ENCODE measurements at places on chromosomes 2 and 18. TPM values are rescaled to one million over a fixed set of nuclear protein-coding genes. Genes with fewer than 3 reads are reported as not detected.

DNA sequence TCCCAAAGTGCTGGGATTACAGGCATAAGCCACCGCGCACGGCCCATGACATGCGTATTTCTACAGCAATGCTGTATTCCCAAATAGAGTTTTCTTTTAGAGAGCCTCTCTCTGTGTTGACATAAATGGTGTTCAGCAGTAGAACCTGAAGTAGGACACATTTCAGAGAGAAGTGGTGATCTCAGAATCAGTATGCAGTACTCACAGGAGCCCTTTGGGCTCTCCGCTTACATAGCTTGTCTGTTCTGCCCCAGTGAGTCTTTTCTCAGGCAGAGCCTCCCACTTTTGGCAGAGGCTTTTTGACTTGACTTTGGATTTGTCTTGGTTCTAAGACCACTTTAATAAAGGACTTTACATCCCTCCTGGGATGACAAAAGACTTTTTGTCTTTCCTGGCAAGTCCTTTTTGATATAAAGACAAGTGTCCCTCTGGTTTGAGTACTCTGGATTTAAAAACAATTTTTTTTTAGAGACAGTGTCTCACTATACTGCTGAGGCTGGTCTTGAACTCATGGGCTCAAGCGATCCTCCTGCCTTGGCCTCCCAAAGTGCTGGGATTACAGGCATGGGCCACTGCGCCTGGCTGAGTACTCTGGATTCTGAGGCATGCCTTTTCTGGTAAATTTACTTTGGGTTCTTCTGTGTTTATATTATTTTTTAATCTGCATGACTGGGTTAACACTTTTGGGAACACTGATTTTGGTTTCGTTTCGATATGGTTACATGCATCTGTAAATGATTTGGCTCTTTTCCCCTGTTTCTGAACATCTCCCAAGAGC is 113.3 kb downstream of the SMAD2 start:
- DNase-seq = no peak

- no peak for DNase-seq
These were observed 40.7 kb upstream of the TAF1B start for GRCh38 chr2:9802576-9802993.

GRCh38 chr2:186641132-186641806 is 51.4 kb downstream of the ITGAV start:
- no peak for DNase-seq

DNA sequence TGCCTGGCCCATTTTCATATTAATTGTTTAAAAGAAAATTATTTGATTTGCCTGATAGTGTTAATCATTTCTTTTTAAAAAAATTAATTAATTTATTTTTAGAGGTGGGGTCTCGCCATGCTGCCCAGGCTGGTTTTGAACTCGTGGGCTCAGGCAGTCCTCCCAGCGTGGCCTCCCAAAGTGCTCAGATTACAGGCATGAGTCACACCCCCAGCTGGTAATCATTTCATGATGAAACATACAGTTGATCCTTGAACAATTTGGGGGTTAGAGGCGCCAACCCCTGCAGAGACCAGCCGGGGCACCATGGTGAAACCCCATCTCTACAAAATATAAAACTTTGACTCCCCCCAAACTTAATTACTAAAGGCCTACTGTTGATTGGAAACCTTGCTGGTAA is 7.9 kb downstream of the GPN1 start:
- no peak for DNase-seq

- DNase-seq = no peak
These were observed 281.0 kb downstream of the PRKCE start for GRCh38 chr2:45932278-45932975.

GRCh38 chr2:120587279-120587996 is 148.2 kb upstream of the GLI2 start:
- no peak for DNase-seq

- DNase-seq = no peak
These were observed 282.8 kb downstream of the ZEB2 start for GRCh38 chr2:144237108-144237507.

DNA sequence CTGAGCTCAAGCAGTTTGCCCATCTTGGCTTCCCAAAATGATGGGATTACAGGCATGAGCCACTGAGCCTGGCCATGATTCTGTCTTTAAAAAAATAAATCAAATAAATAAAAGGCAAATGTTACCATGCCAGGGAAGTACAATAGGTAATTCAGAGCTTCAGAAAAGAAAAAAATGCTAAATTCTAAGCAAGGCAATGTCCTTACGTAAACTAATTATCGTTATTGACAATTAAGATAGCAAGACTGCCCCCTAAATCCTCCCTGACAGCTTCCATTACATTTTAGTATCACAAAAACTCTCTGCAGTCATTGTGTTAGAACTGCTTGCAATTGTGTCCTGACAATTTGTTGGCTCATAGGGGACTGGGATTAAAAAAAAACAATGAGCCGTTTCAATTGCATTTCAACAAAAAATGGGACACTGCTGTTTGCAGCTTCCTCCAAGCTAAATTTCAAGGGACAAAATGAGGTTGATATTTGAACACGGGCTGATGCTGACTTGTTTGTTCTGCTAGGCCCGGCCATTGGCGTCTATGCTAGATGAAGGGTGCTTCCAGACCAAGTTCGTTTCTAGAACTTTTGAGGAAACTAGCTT is 88.9 kb downstream of the MOGAT1 start:
- no peak for DNase-seq

DNA sequence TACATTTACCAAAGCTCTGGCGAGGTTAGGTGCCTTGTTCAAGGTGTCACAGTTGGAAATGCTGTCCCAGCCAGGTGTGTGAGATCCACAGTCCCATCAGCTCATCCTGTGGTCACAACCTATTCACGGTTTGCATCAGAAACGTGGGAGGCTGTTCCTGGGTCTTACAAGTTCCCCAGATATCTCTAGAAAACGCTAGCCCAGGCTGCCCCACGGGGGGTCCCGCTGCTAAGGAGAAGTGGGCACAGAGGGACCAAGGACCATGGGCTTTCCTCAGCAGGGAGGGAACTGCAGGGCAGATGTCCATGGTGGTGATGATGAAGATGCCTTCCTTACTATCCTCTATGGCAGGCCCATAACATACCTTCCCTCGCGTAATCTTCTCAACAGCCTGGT is 649 bp downstream of the FECH start:
- no peak for DNase-seq

DNA sequence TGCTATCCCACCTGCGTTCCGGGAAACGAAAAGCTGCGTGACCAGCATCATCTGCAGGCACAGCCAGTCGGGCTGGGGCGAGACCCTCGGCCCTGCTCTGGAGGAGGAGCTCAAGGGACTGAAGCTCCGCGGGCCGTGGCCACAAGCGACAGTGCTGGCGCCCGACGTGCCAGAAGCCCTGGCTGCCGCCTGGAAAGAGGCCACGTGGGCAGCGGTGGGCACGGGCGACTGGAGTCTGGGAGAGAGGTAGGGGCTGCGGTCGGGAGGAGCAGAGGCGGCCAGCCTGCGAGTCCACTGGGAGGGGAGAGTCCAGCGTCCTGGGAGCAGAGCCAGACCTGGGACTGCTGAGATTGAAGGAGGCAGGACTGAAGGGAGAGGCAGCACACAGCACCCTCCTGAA is 9.2 kb downstream of the DTYMK start:
- no peak for DNase-seq

GRCh38 chr18:36680042-36680441 is 148.8 kb downstream of the TPGS2 start:
- no peak for DNase-seq

GRCh38 chr2:146129231-146129630 is 1609.3 kb upstream of the ZEB2 start:
- DNase-seq = no peak

- no peak for DNase-seq
These were observed 12.4 kb downstream of the BIRC6 start for GRCh38 chr2:32369222-32369621.

DNA sequence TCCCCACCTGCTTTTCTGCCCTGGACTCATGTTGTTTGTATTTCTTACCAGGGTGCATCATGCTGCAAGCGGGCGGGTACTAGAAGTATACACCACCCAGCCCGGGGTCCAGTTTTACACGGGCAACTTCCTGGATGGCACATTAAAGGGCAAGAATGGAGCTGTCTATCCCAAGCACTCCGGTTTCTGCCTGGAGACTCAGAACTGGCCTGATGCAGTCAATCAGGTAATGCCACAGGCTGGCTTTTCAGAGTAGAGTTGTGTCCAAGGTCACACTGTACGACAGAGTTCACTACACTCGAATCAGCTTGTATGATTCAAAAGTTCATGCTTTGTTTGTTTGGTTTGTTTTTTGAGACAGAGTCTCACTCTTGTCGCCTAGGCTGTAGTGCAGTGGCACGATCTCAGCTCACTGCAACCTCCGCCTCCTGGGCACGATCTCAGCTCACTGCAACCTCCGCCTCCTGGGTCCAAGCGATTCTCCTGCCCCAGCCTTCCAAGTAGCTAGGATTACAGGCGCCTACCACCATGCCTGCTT is 19.4 kb downstream of the SRSF7 start:
- no peak for DNase-seq

- no peak for DNase-seq
These were observed 301.6 kb upstream of the GULP1 start for GRCh38 chr2:187989925-187990623.

GRCh38 chr2:210157526-210157925 is 13.7 kb downstream of the KANSL1L start:
- no peak for DNase-seq

The DNAJC5G gene
- 1.3 TPM for total RNA-seq

The FNDC4 gene
- total RNA-seq = 4.7 TPM

The KCNIP3 gene
- 5.7 TPM for total RNA-seq

The MRPL30 gene
- total RNA-seq = 34.3 TPM

The RAPGEF4 gene
- total RNA-seq = 10.5 TPM
